ENCODE measurements at places on chromosomes 11 and 22.

DNA sequence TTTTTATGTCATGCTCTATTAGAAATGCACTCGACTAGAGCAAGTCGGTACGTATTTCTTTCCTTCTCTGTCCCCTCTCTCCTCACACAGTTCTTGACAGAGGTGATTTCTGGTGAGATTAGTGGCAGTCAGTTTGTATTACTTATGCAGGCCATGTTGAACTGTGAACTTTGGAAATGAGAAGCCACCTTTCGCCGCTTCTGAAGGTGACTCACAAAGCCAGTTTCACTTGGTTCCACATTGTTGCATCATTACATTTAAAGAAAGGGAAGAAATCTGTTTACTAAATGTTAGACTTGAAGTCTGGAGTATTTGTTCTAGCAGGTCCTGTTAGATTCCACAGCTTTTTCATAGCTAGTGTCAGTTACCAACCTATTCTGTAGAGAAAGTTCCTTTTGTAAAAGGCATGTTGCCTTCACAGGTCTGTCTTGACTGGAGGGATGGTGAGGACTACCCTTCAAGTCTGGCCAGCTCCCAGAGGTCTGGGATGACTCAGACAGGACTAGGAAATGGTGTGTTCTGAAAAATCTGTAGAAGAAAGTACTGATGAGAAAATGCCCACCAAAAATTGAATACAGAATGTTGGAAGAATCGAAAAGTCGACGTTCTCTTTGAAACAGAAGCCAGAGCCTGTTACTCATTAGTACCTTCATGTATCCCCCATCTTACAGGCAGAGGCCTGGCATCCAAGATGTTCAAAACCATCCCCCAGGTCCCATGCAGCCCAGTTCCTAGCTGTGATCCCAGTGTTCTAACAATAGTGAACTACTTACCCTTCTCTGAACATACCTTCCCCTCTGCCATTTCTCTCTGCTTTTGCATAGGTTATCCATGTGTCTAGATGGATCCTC, 181.4 kb downstream of the DBX1 start:
- peak; percentile 72 for DNase-seq

GRCh38 chr11:75598264-75598663, 36.2 kb downstream of the SERPINH1 start:
- DNase-seq = no peak

GRCh38 chr22:50470491-50470890, 4.3 kb downstream of the SBF1 start:
- DNase-seq = no peak

GRCh38 chr22:33188326-33188725, 130.1 kb upstream of the SYN3 start:
- no peak for DNase-seq

- no peak for DNase-seq
Observed at GRCh38 chr11:134504146-134504905, 92.3 kb upstream of the B3GAT1 start.

GRCh38 chr22:44025171-44026065, 1.3 kb downstream of the PARVB start:
- DNase-seq = no peak

DNA sequence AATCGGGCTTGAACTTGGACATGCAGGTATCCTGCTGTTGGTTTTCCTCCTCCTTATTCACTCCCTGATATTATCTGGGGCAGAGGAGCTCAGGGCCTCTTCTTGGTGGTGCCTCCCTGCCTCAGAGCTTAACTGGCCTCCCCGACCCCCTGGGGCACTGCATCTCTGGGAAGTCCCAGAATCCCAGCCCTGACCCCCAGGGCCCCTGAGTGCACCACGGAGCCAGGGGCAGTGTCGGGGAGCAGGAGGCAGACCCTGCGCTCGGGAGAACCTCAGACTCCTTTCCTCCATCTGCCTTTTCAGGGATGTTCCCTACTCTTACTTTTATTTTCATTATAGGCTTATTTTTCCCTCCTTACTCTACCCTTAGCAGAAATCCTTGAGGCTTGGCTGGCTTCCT, 537.0 kb downstream of the BRD1 start:
- DNase-seq = no peak

GRCh38 chr11:45412051-45412471, 125.9 kb upstream of the SYT13 start:
- no peak for DNase-seq

Measured in activated CD4-positive, alpha-beta T cell treated with anti-CD3 and anti-CD28 coated beads, Interleukin-10, Interleukin-2, amounts not matched to agents 100 ng/mL and 50 ng/mL, durations not matched to agents 16 hours and 8 hours (primary cell).